H4 (cell line): ENCODE measurements at places on chromosomes 1 and 21. TPM values are rescaled to one million over a fixed set of nuclear protein-coding genes. Genes with fewer than 3 reads are reported as not detected.

- DNase-seq, result peak; percentile 9
Measured at GRCh38 chr1:78092643-78093042, 46.9 kb downstream of the GIPC2 start.

DNA sequence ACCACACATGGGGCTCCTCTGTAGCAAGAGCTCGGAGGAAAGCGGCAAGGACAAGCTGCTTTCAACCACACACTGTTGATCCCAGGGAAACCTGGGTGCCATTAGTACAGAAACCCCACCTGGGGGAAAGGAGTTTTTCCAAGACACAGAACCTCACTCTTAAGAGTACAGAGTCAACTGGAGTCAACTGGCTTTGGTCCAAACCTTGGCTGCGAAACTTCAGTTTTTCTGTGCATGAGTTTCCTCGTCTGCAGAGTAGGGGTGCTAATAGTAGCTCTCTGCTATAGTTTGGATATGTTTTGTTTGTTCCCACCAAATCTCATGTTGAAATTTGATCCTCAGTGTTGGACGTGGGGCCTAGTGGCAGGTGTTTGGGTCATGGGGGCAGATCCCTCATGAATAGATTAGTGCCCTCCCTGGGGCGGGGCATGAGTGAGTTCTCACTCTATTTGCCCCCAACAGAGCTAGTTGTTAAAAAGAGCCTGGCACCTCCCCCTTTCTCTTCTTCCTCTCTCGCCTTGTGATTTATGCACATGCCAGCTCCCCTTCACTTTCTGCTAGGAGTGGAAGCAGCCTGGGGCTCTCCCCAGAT is 161.1 kb downstream of the PIGK start:
- no peak for DNase-seq

The CDCP2 gene
- not detected in 2 replicates for total RNA-seq

DNA sequence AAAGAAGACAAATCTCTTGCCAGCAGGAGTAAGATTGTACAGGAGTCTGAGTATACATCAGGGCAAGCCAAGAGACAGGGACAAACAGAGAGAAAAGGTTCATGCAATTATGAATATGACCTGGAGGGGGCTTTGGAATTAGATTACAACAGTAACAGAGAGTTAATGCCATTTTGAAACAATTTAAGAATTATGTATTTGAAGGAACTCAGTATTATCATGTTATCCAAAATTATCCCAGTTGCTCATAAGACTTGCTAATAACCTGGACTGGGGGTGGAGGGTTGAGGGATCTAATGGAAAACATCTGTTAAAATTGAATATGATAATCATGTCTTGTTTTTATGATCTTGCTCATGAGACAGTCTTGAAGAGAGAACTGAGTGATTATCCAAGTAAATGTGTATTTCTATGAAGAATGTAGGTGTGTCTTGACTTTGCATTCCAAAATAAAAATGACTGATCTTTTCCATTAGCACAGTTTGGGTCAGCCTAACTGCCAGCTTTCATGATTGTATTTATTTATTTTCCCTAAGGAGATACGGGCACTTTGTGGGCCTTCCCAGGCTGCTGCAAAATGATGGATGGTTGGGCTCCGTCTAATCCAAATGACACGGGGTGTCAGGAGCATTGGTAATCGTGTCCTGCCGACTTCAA is 117.7 kb downstream of the ERG start:
- DNase-seq, result no peak

GRCh38 chr21:18722193-18722592 is 318.6 kb upstream of the TMPRSS15 start:
- no peak for DNase-seq

GRCh38 chr1:8396786-8397406 is 79.0 kb downstream of the SLC45A1 start:
- DNase-seq, result peak; percentile 77

- DNase-seq, result no peak
Measured at GRCh38 chr1:203283597-203283996, 21.7 kb upstream of the BTG2 start.

The BCL2L15 gene
- not detected in 2 replicates for total RNA-seq

DNA sequence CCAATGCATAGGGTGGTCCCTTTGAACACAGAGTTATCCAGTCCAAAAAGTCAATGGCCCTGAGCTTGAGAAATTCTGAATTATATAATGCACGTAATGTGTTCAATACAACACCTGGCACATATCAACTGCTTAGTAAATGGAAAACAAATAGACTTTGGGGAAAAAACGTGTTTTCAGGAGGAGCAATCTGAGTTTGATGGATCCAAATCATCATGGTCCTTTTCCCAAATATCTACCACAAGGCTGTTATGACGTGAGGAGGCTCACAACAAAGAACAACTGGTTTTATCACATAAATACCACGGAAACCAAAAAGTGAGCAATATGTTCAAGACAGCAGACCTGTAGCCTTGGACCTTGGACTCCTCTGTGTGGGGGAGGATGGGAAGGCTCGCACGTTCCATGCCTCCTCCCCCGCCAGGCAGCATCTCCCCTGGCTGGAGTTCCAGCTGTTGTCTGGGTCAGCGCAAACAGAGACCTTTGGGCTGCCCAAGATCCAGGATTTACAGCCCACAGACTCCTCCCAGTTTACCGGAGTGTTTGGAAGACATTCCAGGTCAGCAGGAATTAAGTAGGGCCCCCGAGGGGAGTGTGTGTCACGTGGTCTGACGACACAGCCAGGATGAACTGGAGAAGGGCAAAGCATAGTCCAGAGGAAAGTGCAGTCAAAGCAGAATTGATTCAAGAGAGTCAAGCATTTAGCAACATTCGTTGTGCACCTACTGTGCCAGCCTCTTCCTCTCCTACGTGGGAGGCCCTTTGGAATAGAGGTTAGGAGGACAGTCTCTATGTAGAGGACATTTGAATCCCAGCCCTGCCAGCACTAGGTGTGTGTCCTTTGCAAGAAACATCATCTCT is 32.2 kb upstream of the MED18 start:
- peak; percentile 48 for DNase-seq

The RNU1-3 gene
- total RNA-seq, result not detected in 2 replicates

DNA sequence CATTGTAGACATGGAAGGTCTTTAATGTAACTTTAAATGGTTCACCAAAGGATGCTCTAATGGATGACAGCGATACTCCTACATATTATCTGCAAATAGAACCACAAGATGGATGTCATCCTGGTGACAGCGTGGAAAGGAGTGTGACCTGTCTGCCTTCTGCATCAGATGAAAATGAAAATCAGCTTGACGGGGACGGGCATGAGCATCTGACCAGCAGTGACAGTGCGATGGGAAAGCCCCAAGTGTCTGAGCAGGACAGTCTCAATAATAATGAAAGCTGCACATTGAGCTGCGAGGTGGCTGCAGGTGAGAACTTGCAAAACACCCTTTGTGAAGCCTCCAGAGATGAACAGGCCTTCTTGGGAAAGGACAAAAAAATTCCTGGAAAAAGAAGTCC is 25.2 kb downstream of the CNST start:
- no peak for DNase-seq

DNA sequence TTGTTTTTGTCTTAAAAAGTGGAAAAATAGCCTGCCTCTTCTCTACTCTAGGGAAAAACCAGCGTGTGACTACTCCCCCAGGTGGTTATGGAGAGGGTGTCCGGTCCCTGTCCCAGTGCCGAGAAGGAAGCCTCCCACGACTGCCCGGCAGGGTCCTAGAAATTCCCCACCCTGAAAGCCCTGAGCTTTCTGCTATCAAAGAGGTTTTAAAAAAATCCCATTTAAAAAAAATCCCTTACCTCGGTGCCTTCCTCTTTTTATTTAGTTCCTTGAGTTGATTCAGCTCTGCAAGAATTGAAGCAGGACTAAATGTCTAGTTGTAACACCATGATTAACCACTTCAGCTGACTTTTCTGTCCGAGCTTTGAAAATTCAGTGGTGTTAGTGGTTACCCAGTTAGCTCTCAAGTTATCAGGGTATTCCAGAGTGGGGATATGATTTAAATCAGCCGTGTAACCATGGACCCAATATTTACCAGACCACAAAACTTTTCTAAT is 35.0 kb upstream of the TDRD10 start:
- DNase-seq, result no peak

DNA sequence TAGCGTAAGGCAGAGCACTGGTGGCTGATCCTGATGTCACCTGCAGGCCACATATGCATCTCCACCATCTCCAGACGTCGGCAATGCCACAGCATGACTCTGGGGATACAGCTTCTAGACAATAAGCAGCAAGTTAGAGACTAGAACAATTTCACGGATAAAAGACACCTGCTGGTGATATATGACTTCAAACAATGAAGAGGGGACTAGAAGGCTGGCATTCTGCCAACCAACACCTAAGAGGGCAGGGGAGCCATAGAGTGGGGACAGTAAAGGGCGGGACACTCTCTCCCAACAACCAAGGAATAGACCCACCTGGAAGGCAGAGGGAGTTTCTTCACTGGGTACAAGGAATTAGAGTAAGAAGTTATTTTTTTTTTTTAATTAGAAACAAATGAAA is 126.7 kb downstream of the SIM2 start:
- DNase-seq, result no peak

The LYPD8 gene
- total RNA-seq, result 3.3 and 5.1 TPM in 2 replicates

- DNase-seq, result no peak
Measured at GRCh38 chr1:25006770-25007169, 76.7 kb upstream of the RUNX3 start.

The PCBP3 gene
- 6.1 and 10.2 TPM in 2 replicates for total RNA-seq

The FAM163A gene
- not detected in 2 replicates for total RNA-seq
